Activated CD4-positive, CD25-positive, alpha-beta regulatory T cell (primary cell): ENCODE measurements at places on chromosomes 5 and 9.

DNA sequence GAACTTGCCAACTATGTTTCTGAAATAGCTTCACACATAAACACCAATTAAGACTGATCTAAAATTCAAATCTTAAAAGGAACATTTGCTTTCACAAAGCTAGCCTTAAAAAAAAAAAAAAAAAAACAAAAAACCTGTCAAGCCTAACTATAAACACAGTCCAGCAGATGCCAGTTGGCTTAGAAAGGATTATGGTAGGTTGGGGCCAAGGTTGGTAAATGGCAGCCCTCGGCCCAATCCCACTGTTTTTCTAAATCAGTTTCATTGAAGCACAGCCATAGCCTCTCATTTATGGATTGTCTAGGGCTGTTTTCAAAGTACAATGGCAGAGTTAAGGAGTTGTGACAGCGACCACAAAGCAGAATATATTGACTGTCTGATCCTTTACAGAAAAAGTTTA is 75.7 kb upstream of the FRRS1L start:
- no peak for DNase-seq

DNA sequence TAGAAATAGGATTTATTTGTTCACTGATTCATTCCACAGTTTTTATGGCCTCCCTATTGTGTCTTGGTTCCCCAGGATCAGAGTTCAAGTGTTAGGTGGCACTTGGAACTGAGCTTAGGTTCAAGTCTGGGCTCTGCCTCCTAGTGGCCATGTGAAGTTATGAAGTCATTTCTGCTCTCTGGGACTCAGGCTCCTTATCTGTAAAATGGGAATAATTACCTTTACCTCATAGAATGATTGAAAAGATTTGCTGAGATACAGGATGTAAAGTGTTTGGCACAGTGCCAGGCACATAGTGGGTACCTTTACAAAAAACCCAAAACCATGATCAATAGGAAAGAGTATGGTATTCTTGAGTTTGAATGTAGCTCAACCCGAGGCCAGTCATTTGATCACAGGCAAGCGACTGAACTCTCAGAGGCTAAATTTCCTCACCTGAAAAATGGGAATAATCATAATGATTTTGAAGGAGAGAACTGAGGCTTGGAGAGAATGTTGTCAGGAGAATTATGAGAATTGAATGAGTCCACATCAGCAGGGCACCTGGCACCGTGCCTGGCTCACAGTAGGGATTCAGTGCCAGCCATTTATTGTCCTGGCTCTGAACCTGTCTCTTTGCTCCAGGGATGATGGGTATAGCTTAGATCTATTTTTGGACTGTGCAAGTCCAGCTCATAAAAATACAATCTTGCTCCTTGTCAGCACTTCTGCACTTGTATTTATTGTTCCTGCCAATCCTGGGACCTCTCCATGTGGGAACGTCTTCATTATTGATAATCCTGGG is 10.8 kb downstream of the NSG2 start:
- no peak for DNase-seq

GRCh38 chr9:137369911-137370764 is 52.8 kb downstream of the EXD3 start:
- no peak for DNase-seq

- DNase-seq, result no peak
These were observed 173.2 kb downstream of the SH3GL2 start for GRCh38 chr9:17752021-17752420.

DNA sequence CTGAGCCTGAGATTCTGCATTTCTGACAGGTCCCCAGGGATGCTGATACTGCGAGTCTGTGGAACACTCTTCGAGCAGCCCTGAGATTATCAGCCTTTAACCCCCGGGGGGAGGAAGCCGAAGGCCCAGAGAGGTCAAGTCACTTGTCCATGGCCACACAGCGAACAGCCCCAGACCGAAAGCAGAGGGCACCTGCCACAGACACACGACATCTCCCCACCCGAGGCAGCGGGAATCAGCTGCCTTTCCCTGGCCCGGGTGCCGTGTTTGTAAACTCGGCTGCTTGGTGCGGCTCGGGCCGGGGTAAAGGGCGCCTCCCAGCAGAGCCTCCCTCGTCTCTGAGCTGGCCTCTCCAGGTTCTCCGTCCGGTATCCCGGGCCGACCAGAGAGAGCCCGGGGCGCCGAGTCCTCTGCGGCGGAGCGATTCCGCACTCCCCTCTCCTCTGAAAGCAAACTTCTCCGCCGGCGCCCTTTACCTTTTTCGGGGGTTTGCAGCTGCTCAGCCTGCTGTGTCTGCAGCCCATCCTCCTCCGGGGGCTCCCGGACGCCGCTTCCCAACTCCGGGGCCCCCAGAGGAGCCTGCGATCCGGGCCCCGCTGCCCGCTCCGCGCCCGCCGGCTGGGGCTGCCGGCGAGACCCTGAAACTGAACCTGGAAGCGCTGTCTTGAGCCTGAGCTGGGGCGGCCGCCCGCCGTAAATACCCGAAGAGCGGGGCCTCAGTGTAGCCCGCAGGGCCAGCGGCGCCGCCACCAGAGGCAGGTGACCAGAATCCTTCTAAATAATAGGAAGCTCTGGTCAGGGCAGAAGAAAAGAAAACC is at the start of gene CCDC69:
CCDC69 (minus strand) TSS at position 646 of the 818 bp plus-strand sequence; CDS start at position 524, 122 bp downstream.
- peak; percentile 31 for DNase-seq

- DNase-seq, result no peak
These were observed 145.6 kb downstream of the TRPM3 start for GRCh38 chr9:70975821-70976220.

GRCh38 chr5:100890461-100891008 is 12.5 kb downstream of the ST8SIA4 start:
- DNase-seq, result no peak

- DNase-seq, result no peak
These were observed 943 bp downstream of the STING1 start for GRCh38 chr5:139481580-139482049.

DNA sequence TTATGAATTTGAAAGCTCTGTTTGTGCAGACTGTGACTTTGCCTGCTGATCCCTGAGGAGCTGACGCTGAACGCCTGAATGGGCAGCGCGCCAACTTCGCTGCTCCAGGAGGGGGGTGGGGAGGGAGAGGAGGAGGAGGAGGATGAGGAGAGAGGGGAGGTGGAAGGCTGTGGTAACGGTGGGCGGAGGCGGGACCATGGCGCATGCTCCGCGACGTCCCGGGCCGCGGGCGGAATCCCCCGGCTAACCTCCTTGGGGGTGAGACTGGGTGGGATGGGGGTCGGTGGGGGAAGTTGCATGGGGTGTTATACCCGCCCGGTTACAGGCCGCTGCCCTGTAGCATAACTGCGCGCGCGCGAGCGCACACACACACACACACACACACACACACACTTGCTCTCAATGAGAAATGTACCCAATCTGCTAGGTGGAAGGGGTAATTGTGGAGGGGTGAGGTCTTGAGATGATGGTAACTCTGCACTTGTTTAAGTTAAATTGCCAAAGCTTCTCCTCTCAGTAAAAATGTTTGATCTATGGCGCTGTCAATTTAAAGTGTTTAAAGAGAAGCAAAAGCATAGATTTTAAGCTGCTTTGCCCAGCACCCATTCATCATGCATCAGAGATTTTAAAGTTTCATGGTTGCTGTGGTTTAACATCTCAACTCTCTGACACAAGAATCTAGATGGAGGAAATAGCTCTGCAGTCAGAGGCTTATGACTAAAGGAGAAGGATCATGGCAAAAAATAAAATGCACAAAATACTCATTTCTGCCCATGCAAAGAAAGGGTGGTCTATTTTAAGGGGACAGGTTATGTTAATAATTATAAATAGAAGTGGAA is 76.6 kb upstream of the TBCA start:
- no peak for DNase-seq

- no peak for DNase-seq
These were observed 4.2 kb upstream of the HAVCR2 start for GRCh38 chr5:157113002-157113401.

- DNase-seq, result no peak
These were observed at the start of gene TRIM7 for GRCh38 chr5:181204826-181205760. TRIM7 (minus strand) TSS chr5:181205196; CDS start chr5:181205110, 86 bp downstream.

GRCh38 chr9:136607334-136607919 is 55.3 kb upstream of the EGFL7 start:
- DNase-seq, result no peak

GRCh38 chr5:31754358-31754704 is 115.4 kb downstream of the PDZD2 start:
- no peak for DNase-seq

DNA sequence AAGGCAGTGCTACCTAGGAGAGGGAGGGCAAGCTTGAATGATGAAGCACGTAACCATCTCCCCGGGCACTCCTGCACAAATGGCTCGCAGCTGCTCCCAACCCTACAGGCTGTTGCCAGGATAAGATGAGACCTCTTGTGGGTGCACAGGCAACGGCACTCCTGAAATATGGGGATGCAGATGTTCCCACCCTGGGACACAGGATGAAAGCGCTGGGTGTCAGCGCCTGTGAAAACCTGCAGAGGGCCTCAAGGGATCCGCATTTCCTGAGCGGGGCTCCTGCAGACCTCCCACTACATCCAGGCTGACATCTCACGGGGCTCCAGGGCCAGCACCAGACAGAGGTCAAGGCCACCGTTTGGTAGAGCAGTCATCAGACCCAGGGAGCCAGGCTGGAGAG is 60.7 kb downstream of the SMIM23 start:
- no peak for DNase-seq

DNA sequence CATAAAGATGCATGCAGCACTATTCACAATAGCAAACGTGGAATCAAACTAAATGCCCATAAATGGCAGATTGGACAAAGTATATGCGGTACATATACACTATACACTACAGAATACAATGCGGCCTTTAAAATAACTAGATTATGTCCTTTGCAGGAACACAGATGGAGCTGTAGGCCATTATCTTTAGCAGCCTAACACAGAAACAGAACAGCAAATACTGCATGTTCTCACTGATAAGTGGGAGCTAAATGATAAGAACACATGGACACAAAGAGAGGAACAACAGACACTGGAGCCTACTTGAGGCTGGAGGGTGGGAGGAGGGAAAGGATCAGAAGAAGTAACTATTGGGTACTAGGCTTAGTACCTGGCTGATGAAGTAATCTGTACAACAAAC is 758.2 kb downstream of the TLE1 start:
- no peak for DNase-seq

GRCh38 chr5:30324083-30324482 is 869.4 kb upstream of the CDH6 start:
- DNase-seq, result no peak
